NCI-H510A (cell line): ENCODE measurements at places on chromosomes 12 and 14.

- no peak for DNase-seq
These were observed 275.0 kb downstream of the ALG10 start for GRCh38 chr12:34297126-34297789.

DNA sequence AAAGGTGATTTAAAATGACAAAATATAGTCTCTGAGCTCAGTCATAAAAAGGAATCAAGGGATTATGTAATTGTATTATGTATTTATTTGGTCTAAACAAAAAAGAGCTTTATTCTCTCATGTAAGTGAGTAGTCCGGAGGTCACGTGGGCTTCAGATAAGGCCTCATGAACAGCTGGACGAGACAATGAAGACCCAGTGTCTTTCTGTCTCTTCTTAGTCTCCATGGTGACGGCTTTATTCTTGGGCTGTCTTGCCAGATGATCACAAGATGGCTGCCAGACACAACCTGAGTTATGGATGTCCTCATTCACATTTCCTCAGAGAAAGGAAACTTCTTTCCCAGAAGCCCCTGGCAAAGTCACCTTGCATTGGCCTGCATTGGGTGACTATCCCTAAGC lies 98.6 kb downstream of the ARF6 start:
- no peak for DNase-seq

DNA sequence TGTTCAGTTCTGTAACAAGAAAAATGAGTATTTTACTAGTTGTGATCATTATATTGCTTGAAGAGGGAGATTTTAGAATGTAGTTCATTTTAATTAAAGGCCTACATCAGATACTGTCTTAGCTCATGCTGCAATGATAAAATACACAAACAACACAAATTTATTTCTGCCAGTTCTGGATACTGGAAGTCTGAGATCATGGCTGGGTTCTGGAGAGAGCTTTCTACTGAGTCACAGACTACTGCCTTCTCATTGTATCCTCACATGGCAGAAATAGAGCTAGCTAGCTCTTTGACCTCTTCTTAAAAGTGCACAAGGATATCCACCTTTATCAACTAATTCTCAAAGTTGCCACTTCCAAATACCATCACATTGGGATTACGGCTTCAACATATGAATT lies 53.8 kb downstream of the MIS18BP1 start:
- no peak for DNase-seq

- no peak for DNase-seq
These were observed 70.3 kb downstream of the GALNT4 start for GRCh38 chr12:89454080-89454848.

DNA sequence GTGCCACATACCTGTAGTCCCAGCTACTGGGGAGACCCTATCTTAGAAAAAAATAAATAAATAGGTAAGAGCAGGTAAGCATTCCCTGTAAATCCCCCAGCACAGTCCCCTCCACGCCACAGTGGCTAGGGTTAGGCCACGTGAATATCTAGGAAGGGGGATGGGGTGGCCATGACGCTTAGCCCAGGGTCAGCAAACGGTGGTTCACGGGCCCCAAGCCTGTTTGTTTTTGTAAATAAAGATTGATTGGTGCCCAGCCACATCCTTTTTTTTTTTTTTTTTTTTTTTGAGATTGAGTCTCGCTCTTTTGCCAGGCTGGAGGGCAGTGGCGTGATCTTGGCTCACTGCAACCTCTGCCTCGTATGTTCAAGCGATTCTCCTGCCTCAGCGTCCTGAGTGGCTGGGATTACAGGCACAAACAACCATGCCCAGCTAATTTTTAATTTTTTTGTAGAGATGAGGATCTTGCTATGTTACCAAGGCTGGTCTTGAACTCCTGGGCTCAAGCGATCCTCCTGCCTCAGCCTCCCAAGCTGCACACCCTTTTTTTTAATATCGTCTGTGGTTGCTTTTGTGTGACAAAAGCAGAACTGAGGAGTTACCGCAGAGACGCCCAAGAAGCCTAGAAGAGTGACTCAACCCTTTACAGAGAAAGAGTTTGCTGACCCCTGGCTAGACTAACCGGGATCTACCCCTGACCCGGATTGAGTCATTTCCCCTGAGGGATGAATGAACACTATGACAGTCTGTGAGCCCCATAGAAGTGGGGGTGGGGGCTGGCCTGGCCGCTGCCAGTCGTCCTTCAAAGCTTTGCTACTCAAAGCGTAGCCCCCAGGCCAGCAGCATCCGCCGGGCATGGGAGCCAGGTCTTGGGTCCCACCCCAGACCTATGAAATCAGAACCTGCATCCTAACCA lies 113.7 kb upstream of the NCOR2 start:
- no peak for DNase-seq
